ENCODE measurements at places on chromosomes 7 and 10.
A peak's percentile ranks its signal among the peaks of the same experiment; 100 is the strongest.

- no peak for DNase-seq
These were observed 372.3 kb upstream of the LRRN3 start for GRCh38 chr7:110718503-110719205.

GRCh38 chr10:51617576-51618235 lies 81.7 kb downstream of the CSTF2T start:
- no peak for DNase-seq

GRCh38 chr7:102454468-102454867 lies 10.2 kb downstream of the ALKBH4 start:
- no peak for DNase-seq

GRCh38 chr7:30464231-30464671 lies 14.3 kb downstream of the NOD1 start:
- no peak for DNase-seq

- no peak for DNase-seq
These were observed 474.1 kb downstream of the PTPRN2 start for GRCh38 chr7:158113321-158114025.

DNA sequence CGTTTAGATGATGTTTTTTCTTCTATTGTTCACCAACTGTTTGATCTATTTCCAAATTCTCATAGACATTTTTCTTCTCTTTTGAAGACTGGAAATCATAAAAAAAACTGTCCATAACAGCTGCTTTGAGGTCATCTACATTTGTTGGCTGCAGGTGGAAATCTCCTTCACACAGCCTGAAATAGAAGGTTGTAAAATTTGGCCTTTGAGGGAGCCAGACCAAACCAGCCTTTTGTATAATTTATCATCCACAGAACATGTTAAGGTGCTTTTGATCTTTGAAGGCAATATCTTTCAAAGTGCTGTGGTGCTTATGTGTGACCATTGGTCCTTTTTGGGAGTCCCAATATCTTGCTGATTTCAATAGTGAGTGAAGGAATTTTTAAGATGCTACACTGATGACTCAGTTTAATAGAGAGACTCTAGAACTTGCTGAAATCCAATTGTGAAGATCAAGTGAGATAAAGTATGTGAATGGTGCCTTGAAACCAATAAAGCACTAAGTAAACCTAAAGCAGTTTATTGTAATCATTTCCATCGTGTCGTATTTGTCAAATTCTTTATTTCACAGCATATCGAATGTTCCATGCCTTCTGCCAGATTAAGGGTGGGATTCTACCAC lies 5.4 kb downstream of the FERD3L start:
- no peak for DNase-seq

DNA sequence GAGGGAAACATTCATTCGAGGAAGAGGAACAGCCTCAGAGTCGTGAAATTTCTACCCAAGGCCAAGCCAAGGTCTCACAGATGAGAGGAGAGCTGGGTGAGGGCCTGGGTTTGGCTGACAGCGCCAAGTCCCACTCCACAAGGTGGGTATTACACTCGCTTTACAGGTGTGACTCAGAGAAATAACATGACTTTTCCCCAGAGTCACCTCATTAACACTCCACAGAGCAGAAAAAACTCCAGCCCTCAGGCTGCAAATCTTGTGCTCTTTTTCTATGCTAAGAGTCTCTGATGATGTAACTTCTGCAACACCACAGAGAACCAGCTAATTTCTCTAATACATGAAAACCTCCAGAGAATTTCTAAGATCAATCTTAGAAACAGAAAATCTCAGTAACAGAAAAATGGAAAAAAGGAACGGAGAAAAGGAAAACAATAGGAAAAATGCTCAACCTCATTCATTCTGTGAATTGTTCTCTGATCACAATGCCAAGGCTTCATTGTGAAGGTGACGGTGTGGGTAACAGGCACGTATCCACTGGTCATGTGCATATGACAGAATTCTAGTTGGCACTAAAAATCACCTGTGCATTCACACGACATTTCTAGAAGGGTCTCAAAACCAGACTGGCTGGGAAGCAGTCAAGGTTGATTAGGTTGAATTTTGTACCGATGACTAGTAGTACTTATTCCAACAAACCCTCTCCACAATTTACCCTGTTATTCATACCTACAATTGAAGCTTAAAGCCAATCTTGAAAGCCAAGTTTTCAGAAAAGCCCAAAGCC lies 20.3 kb downstream of the YWHAG start:
- DNase-seq: no peak

GRCh38 chr7:139716156-139716942 lies 61.4 kb downstream of the HIPK2 start:
- DNase-seq: no peak

- no peak for DNase-seq
These were observed 73.9 kb downstream of the GRID1 start for GRCh38 chr10:86292462-86293395.

DNA sequence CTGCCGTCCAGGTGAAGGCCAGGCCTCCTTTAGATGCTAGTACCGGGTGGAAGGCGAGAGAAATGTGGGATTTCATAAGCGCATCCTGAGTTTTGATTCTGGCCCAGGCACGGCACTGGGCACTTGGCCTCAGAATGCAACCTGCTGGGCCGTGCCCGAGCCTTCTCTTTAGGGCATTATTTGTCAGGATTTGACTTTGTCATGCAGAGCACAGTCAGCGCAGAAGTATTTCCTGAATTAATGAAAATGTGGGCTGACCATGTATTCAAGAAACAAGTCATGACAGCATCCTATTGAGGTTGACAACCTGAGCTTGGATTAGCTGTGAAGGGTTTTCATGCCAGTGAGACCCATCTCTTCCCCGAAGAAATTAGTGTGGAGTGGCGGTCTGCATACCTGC lies 34.4 kb downstream of the RCC1L start:
- no peak for DNase-seq

- DNase-seq: peak; percentile 8
These were observed 28.1 kb upstream of the PLXDC2 start for GRCh38 chr10:19788075-19788686.

DNA sequence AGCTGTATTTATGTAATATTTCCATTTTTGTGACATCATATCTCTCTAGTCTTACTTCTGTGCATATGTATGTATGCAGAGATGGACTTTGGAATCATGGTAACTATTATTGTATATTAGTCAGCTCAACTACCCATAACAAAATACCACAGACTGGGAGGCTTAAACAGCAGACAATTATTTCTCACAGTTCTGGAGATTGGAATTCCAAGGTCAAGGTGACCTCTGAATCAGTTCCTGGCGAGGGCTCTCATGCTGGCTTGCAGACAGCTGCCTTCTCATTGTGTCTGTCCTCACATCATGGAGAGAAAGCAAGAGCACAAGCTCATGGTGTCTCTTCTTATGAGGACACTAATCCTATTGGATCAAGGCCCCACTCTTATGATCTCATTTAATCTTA lies 79.1 kb downstream of the RAMP3 start:
- peak; percentile 4 for DNase-seq

DNA sequence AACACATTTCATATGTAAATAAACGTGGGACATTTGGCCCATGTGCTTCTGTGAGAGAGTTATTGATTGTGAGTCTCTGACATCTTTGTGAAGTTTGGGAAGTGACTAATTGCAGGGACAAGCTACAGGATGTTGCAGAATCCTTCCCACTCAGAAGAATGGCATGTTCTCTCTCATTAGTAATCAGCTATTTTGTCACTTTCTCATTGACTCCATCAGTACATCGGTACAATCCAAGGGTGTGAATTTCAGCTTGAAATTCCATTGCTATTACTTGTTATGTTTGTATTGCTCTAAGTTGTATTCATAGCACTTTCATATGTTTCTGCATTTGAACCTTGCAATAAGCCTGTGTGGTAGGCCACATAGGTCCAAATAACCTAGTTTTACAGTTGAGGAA lies 100.0 kb upstream of the KCNMA1 start:
- DNase-seq: peak; percentile 91

GRCh38 chr10:5818894-5819293 lies 5.7 kb upstream of the GDI2 start:
- DNase-seq: no peak

- DNase-seq: no peak
These were observed 4.4 kb downstream of the RASSF4 start for GRCh38 chr10:44963772-44964633.

GRCh38 chr10:100346351-100346764 lies 675 bp upstream of the SCD start:
- no peak for DNase-seq

GRCh38 chr7:38000272-38000671 lies 79.8 kb downstream of the EPDR1 start:
- DNase-seq: peak; percentile 23

GRCh38 chr7:73779517-73779916 lies 9.4 kb upstream of the CLDN3 start:
- DNase-seq: no peak

- DNase-seq: no peak
These were observed 64.5 kb upstream of the PDLIM1 start for GRCh38 chr10:95355301-95355700.

DNA sequence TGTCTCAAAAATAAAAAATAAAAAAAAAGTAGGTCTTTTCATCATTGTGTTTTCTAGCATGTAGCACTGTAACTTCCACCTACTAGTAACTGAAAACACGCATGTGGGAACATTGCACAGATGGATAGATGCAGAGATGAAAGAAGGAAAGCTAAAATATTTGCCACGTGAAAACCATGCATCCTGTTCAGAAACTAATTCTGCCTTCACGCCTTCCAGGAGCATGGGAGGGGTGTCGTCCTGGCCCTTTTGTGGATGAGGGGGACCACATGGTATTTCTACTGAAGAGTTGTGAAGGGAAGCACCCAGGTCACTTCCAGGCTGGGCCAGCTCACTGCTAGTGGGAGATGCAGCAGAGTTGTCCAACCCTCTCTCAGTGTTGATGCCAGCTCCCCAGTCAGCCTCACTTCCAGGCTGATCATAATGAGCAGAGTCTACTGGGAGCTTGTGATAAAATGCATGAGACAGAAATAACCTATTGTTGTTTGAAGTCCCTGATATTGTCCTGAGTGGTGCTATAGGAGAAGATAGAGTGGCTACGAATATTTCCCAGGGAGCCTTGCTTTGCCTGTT lies 287.1 kb upstream of the CELF2 start:
- DNase-seq: no peak

- DNase-seq: no peak
These were observed 605.5 kb downstream of the LRMDA start for GRCh38 chr10:76036962-76037361.

GRCh38 chr7:113715981-113716856 lies 202.6 kb downstream of the PPP1R3A start:
- no peak for DNase-seq

DNA sequence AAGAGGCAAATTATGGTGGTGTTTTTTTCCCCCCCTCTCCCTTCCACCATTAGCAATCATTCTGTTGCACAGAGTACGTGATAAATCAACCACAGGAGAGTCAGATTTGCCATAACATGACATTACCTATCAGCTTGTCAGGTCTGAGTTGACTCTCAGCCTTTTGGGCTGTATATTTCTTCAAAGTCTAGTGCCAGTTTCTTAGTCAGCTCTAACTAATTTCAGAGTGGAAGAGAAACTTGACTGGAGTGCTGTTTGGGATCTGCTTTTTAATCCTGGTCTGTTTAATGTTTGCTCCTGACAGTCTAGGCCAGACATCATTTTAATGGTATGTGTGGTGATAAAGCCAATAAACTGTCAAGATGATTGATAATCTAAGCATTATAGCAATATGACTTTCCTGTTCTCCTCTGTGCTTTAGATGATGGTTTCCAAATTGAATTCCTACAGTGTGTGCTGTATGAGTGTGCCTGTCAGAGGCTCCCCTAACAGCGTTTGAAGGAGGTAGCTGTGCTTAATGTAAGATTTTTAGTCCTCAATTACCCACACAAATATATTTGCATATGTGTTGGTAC lies 76.9 kb downstream of the LRMDA start:
- DNase-seq: no peak

Measured in BJ (cell line).